ENCODE measurements at places on chromosomes 1 and 21.

DNA sequence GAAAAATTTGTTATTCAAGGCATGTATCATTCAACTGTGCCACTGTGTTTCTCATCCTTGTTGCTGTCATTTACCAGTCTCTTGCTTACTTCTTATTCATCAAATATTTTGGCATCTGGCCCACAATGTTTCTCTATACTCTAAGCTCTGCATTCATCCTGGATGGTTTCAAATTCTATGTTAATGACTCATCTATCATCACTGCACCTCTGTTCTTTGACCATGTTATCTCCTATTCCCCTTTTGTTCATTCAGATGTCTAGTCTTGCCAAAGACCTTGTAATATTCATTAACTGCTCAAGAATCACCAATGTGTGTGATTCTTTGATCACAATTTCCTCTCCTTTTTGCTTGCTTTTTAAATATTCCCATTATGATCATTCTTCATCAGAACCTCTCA, 54.6 kb upstream of the PRKACB start:
- DNase-seq, result no peak

DNA sequence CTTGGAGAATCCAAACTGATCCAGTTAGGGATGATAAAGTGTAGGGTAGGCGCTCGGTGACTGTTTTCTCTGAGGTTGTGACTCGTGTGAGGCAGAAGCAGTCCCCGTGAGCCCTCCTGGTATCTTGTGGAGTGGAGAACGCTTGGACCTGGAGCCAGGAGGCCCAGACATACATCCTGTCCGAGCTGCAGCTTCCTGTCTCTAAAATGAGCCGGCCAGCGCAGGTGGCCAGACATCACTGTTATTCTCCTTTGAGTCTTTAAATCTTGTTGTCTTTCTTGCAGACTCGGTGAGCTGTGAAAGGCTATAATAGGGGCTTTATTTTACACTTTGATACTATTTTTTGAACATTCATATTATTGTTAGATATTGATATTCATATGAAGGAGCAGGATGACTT, 12.3 kb downstream of the PCSK9 start:
- no peak for DNase-seq

DNA sequence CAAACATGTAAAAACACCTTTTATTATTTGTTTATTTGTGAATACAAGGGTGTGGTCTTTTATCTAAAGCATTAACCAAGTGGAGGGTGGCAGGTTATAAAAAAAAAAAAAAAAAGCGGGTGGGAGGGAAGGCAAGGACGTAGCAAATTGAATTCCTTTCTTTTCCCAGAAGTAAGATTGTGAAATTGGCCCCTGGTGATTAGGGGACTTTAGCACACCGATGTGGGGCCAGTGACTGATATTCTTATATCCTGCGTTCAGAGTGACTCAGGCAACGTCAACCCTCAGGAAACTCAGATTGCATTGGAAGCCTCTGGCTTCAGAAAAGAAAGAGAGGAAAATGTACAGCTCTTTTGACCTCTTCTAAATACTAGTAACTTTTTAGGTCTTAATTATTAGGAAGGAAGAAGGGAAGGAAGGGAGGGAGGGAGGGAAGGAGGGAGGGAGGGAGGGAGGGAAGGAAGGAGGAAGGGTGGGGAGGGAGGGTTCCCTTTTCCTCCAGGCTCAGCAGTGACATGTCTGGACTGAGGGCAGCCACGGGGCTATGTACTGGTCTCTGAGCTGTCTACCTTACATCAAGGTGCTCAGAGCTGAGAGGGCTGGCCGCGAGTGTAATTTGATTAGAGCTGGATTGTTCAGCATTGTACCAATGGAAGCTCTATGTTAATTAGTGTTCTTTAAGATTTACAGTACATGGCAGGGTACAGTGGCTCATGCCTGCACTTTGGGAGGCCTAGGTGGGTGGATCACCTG, 30.2 kb downstream of the EVA1C start:
- DNase-seq, result no peak

- no peak for DNase-seq
Observed at GRCh38 chr1:26998429-26999300, 5.2 kb downstream of the TRNP1 start.
